ENCODE measurements at places on chromosomes 3 and 15. TPM values are rescaled to one million over a fixed set of nuclear protein-coding genes. Genes with fewer than 3 reads are reported as not detected.

DNA sequence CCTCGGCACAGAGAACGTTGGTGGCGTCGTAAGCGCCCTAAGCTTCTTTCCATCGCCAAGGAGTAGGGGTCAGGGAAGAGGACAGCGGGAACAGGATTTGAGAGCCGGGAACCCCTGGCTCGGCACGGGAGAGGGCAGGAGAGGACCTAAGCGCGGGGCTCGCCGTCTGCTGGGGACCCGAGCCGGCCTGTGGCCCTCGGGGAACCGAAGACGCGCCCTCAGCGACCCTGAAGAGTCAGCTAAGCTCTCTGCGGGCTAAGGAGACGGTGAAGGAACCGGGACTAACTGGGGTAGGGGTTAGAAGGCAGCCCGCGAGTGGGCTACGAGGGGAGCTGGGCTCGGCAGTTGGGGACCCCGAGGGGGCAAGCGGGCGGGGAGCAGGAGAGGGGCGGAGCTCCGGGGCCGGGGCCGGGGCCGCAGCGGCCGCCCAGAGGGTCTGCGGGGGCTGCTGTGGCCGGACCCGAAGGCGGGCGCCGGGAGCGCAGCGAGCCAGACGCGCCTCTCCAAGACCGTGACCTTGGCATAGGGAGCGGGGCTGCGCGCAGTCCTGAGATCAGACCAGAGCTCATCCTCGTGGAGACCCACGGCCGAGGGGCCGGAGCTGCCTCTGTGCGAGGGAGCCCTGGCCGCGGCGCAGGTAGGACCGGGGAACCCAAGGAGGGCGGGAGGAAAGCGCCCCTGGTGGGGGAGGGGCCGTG is 574 bp downstream of the CASR start:
- no peak for DNase-seq
- H3K4me3 ChIP-seq, result peak overlapping the region; percentile 30
- peaks cover 3% of the 10 kb centered on the region for H3K27me3 ChIP-seq
- peaks cover 3% of the 10 kb centered on the region for H3K4me1 ChIP-seq
- H3K36me3 ChIP-seq, result no peaks in the 10 kb centered on the region
- H3K27ac ChIP-seq, result no peak overlapping the region

DNA sequence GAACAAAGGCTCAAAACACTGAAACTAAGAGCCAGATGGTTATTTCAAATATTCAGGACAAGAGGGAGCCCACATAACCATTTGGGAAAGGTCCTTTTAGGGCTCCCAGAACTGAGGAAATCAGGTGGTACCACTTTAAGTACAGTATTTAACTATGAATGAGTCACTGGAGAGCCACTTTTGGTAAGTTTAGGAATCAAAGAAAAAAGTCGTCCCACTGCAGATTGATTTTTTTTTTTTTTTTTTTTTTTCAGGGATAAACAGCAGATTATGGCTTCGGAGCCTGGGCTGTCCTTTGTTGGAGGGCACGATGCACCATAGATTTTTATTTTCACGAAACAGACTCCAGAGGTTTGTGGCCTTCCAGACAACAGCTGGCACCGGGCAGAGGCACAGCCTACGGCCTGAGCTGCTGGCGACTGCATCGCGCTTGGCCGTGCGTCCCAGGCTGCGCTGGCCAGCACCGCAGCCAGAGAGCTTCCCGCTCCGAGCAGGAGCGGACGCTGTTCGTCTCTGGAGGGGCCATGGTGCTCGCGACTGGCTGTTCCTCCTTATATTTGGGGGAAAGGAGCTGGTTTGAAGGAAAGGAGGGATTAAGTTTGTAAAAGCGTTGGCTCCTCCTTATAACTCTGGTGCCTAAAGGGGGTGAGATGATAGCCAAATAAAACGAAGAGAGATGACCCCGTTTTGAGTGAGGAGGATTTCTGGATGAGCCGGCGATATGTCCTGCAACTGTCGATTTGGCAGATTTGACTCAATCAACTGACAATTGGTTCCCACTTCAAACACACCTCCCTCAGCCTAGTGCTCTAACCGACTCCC is 152.9 kb upstream of the GOLIM4 start:
- no peaks in the 10 kb centered on the region for H3K36me3 ChIP-seq
- no peaks in the 10 kb centered on the region for H3K4me1 ChIP-seq
- no peak overlapping the region for H3K27ac ChIP-seq
- no peak for DNase-seq
- peak overlapping the region; percentile 71 for H3K4me3 ChIP-seq

DNA sequence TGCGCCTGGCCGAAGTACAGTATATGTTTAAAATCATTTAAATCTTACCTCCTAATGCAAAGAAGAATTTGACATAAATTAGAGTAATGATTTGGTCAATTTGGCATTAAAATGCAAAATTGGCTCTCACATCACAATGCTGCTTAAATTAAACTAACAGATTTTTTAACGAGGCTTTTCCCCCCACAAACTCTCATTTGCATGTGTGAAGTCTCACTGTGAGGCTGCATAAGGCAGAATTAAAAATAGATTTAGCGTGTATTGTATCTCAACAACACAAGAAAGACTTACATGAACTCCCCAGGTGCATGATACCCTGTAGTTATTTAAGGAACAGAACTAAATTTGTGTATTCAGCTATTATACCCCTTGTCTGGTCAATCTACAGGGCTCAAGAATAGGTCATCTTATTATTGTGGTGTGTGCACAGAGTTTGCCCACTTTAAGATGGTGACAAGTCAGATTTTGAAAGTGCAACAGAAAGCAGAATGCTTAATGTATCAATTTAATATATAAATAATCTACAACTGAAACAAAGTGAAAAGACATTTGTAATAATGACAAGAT is 897.9 kb downstream of the EPHA3 start:
- H3K4me1 ChIP-seq, result no peaks in the 10 kb centered on the region
- DNase-seq, result no peak
- no peaks in the 10 kb centered on the region for H3K36me3 ChIP-seq
- H3K27me3 ChIP-seq, result no peaks in the 10 kb centered on the region
- no peak overlapping the region for H3K27ac ChIP-seq

- no peaks in the 10 kb centered on the region for H3K36me3 ChIP-seq
- H3K4me3 ChIP-seq, result no peak overlapping the region
- no peaks in the 10 kb centered on the region for H3K4me1 ChIP-seq
- no peaks in the 10 kb centered on the region for H3K27me3 ChIP-seq
These were observed 148.8 kb downstream of the KCNMB2 start for GRCh38 chr3:178684881-178685590.

DNA sequence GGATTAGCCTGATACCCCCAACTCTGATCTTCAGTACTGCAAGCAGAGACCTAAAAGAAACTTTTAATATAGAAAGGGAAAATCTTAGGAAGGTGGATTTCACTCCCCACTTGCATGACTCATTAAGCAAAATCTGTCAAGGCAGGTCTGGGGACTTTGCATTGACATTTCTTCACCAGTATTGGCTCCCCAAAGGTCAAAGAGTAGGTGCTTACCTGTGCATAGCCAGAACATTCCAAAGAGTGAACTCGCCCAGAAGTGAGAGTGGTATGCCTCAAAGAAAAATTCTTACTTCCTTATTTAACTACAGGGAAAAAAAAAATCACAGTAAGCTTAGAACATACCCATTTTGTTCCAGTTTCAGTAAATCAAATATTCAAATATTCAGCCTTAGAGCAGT is 140.9 kb upstream of the TP63 start:
- no peak overlapping the region for H3K27ac ChIP-seq
- DNase-seq, result no peak
- no peaks in the 10 kb centered on the region for H3K4me1 ChIP-seq
- H3K27me3 ChIP-seq, result no peaks in the 10 kb centered on the region
- no peak overlapping the region for H3K4me3 ChIP-seq

GRCh38 chr3:133540896-133541674 is 32.4 kb upstream of the CDV3 start:
- no peaks in the 10 kb centered on the region for H3K27me3 ChIP-seq
- H3K4me1 ChIP-seq, result no peaks in the 10 kb centered on the region
- H3K36me3 ChIP-seq, result no peaks in the 10 kb centered on the region
- no peak for DNase-seq

DNA sequence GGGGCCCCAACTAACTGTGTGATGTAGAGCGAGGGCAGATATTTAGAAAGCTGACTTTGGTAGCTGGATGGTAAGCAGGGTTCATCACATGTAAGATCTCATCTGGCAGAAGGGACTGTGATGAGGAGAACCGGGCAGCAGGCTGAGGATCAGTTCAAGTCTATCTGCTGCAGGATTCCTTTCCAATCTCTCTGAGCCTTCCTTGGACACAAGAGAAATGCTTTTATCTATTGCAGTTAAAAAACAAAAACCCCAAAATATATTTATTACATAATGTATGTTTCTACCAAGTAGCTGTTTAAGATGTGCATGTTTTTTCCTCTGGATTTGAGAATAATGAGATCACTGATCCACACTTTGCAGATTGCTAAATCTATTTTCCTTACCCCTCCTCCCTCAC is 411.5 kb downstream of the RAP2B start:
- no peak for DNase-seq
- no peak overlapping the region for H3K4me3 ChIP-seq
- no peaks in the 10 kb centered on the region for H3K36me3 ChIP-seq
- no peaks in the 10 kb centered on the region for H3K4me1 ChIP-seq
- H3K27ac ChIP-seq, result no peak overlapping the region

GRCh38 chr15:58065445-58066041 is at the start of gene ALDH1A2:
Gene ALDH1A2 (minus strand): TSS chr15:58065711. CDS start chr15:58065650, 61 bp downstream.
- peak; percentile 61 for DNase-seq
- no peak within 1 kb of the TSS for H3K27ac ChIP-seq
- H3K36me3 ChIP-seq, result no peaks in the 10 kb centered on the region
- H3K4me1 ChIP-seq, result no peaks in the 10 kb centered on the region

DNA sequence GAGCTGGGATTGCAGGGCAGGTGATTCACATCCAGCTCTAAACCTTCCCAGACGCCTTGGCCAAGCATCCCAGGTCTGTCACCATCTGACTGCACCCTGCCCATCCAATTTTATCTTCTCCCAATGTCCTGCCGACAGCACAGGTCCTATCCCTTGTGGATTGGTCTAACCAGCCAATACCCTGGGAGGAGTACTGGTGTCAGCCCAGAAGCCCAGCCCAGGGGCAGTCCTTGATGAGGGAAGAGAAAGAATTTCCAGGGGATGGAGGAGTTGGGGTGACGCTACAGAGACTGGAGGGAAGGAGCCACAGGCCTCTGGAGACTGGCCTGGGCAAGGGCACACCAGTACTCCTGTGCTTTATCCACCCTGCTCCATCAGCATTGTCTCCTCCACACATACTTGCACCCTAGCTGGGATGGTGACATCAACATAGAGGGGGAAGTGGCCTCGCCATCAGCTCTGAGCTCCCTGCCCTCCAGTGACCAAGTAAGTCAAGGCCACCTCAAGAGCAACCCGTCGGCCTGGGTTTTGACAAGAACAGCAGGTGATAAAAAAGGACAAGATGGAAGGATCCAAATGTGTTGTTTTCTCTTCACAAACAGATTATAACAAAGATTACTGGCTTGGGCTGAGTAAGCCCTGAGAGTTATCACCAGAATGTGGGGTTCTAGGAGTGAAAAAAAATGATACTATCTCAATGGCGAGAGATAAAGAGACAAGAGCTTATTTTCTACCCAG is 114.6 kb downstream of the AQP9 start:
- no peak for DNase-seq
- no peak overlapping the region for H3K27ac ChIP-seq
- peaks cover 8% of the 10 kb centered on the region for H3K4me1 ChIP-seq
- no peak overlapping the region for H3K4me3 ChIP-seq
- no peaks in the 10 kb centered on the region for H3K27me3 ChIP-seq
- H3K36me3 ChIP-seq, result no peaks in the 10 kb centered on the region

DNA sequence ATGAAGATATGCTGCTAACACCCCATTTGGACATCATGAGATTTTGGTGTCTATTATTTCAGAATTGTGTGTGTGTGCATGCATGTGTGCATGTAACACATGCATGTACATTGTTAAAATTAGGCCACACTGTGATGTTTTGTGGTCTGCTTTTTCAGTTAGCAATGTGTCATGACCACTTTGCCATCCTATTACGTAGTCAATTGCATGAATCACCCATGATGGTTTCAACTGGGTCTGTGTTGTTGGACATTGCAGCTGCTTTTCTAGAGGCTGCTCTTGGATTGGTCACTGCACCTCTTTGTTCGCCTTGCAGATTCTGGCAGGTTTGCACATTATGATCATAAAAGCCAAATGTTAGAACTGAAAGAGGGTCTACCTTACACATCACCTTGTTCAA is 101.0 kb upstream of the THBS1 start:
- no peak overlapping the region for H3K4me3 ChIP-seq
- H3K27ac ChIP-seq, result no peak overlapping the region
- no peaks in the 10 kb centered on the region for H3K27me3 ChIP-seq
- no peaks in the 10 kb centered on the region for H3K36me3 ChIP-seq
- no peak for DNase-seq

- H3K27ac ChIP-seq, result no peak overlapping the region
- H3K27me3 ChIP-seq, result no peaks in the 10 kb centered on the region
- no peaks in the 10 kb centered on the region for H3K36me3 ChIP-seq
- no peaks in the 10 kb centered on the region for H3K4me1 ChIP-seq
- DNase-seq, result no peak
These were observed 861.7 kb upstream of the NR2F2 start for GRCh38 chr15:95468820-95469219.

- peak; percentile 62 for DNase-seq
- H3K4me3 ChIP-seq, result peak within 1 kb of the TSS; percentile 89
- no peaks in the 10 kb centered on the region for H3K36me3 ChIP-seq
- H3K4me1 ChIP-seq, result peaks cover 4% of the 10 kb centered on the region
- H3K27ac ChIP-seq, result peak within 1 kb of the TSS; percentile 86
- no peaks in the 10 kb centered on the region for H3K27me3 ChIP-seq
These were observed at the start of the genes CHDH and IL17RB for GRCh38 chr3:53846134-53846850. Gene CHDH (minus strand): TSS chr3:53846419. CDS start chr3:53824008, 22,411 bp downstream. Gene IL17RB (plus strand): TSS chr3:53846568. CDS start chr3:53846589, 21 bp downstream.

- peaks cover 6% of the 10 kb centered on the region for H3K4me1 ChIP-seq
- no peak overlapping the region for H3K4me3 ChIP-seq
- no peak for DNase-seq
- H3K36me3 ChIP-seq, result peaks cover 62% of the 10 kb centered on the region
- no peaks in the 10 kb centered on the region for H3K27me3 ChIP-seq
These were observed 84.4 kb upstream of the MELTF start for GRCh38 chr3:197114007-197114406.

DNA sequence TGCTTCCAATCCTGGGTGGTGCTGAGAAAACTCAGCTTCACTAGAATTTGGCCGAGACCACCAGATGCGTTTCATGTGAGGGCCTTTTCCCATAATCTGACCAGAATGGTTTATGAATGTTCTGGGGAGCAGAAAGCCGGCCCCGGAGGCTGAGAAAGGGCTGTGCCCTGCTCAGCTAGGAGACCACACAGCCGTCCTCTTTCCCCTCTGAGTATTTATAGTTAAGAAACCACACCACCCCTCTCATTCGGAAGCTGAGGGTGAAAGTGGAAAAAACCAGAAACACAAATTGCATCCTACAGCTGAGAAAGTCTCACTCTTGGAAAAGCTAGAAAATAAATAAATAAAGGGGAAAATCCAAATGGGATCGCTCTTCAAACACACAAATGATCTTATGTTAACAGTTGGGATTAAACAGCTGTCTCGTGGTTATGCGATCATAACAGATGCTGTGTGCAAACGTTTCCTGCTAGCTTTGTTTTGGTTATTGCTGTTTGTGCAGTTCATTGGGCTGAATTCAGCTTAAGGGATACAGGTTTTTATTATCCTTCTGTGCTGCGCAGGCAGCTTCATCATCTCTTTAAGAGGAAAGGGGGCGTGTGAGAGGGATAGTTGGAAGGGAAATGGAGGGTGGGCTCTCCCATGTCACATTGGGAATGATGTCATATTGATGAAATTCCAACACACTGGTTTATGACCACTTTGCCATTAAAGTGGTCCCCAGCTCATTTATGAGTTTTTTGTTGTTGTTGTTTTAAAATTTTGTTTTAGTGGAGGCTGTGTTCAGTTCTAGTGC is 1026.2 kb upstream of the NR2F2 start:
- H3K27me3 ChIP-seq, result peaks cover 2% of the 10 kb centered on the region
- peaks cover 4% of the 10 kb centered on the region for H3K4me1 ChIP-seq
- no peak overlapping the region for H3K4me3 ChIP-seq
- H3K36me3 ChIP-seq, result no peaks in the 10 kb centered on the region

- H3K4me1 ChIP-seq, result no peaks in the 10 kb centered on the region
- DNase-seq, result no peak
- no peak overlapping the region for H3K4me3 ChIP-seq
- H3K36me3 ChIP-seq, result no peaks in the 10 kb centered on the region
These were observed 160.9 kb downstream of the ADAMTS17 start for GRCh38 chr15:100180921-100181320.

The NRROS gene
- total RNA-seq, result 3.0 TPM

The GANC gene
- total RNA-seq, result 26.0 TPM
